ENCODE measurements at places on chromosomes 12 and 14. TPM values are rescaled to one million over a fixed set of nuclear protein-coding genes. Genes with fewer than 3 reads are reported as not detected.

DNA sequence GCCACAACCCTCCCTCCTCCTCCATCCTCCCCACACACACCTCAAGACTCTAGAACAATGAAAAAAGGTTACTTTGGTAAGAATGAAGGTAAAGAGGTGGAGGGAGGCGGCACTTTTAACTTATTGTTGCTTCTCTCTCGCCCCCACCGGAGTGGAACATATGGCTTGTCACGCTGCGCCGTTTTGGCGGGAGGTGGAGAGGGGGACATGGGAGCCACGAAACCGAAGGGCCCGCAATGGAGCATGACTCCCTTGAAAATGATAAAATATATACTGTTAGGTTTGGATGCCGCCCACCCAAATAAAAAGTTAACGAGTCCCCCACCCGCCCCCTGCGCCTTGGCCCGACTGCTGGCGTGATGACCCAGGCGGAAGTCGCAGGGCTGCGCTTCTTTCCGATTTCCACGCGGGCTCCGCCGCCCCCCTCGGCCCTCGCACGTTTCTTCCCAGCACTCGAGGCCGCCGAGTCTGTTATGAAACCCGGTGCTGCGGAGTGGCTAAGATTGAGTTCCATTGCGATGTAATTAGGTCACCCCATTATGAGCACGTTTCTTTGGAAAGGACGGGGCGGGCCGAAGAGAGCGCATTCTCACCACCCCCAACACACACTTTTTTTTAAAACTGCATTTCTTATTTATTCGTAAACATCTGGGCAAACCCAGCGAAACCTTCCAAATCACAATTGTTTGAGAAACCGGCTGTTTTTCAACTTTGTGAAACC lies 1.4 kb upstream of the ZFP36L1 start:
- ATAC-seq: peak; percentile 8

DNA sequence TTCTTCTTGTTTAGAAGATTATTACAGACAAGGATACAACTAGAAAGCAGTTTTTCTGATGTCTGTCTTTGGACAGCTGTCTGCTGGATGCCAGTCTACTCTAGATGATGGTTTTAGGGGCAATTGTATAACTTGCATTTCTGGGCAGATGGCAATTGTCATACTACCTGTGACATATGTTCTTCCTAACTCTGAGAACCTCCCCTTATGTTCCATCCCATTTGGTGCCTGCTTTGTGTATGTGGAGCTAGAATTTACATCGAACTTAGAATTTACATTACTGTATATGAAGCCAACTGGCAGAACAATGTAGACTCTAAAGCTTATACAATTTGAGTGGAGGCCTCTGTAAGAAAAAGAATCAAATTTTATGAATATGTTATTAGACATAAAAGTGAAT lies 430.2 kb upstream of the SEL1L start:
- no peak for ATAC-seq

GRCh38 chr14:75542588-75543091 lies 20.4 kb downstream of the BATF start:
- no peak for ATAC-seq

DNA sequence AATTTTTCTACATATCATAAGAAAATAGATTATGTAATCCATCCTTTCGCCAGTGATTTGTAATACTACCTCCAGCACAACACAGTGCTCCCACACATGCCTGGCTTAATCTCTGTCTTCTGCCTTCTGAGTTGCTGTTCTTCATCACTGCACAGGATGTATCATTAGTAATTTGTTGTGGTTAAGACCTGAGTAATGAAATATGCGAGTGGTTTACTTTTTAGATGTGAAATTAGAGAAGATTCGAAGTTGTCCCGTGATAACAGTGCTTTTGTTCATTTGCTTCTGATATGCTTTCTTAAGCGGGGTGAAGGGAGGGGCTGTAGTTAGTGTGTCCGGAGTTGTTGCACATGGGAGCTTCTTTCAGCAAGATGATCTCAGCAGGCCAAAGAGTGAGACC lies 18.1 kb downstream of the KRT85 start:
- no peak for ATAC-seq

- no peak for ATAC-seq
Observed at GRCh38 chr12:60101715-60102114, 505.9 kb downstream of the SLC16A7 start.

DNA sequence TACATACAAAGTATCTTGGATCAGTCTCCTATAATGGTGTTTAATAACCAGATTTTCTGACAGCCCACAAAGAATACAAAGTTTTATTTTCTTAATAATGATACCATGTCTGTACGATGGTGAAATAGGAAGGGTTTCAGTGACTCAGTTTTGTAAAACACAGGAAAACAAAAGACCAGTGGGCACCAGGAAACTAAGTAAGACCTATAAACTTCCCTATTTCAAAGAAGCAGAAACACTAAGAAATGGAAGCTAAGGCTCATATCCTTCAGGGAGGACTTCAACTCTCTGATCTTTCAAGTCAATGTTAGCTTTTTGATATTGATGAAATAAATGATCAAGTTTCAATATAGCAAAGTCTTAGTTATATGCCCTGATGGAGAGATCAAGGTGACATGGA lies 196.0 kb downstream of the DUSP6 start:
- no peak for ATAC-seq

GRCh38 chr12:110638796-110639195 lies 24.9 kb downstream of the TCTN1 start:
- ATAC-seq: no peak

- no peak for ATAC-seq
Observed at GRCh38 chr14:89848165-89848564, 106.4 kb downstream of the EFCAB11 start.

DNA sequence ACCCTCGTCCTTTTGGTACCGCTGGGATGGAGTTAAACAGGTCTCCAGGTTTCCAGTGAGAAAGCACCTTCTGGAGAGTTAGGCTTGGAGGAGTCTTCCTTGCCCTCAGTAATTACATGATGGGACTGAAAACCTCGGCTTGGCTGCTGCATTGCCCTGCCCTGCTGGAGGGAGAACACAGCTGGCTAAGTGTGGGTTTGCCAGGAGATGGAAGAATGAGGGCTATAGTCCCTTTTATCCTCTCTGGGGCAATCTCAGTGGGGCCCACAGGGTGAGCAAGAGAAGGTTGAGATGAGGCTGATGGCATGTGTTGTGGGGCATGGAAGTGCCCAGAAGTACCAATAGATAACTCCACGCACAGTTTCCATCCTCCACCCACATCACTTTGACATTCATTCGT lies 23.2 kb upstream of the MEG3 start:
- no peak for ATAC-seq

DNA sequence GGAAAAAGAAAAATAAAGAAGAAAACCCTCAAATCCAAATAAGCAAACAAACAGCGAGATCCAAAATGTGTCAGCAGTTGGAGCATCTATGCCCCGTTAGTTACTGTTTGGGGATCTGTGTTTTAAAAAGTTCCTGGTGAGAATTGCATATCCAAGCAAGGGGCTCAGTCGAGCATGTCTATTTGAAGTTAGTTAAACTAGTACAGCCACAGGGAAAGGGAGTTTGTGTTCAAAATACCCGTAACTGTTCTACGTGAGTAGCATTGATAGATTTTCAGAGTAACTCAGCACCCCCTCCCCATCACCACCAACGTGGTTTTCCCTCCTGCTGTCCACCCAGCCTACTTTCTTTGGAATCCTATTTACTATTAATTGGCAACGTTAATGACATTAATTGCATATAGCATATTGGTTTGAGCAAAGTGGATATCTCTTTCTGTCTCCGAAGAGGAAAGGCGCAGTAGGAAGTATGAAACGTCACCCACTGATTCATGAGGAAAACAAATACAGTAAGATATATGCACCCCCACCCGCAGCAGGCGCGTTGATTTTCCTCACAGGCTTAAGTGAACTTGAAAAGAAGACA lies 1.5 kb downstream of the NPAS3 start:
- ATAC-seq: peak; percentile 1

DNA sequence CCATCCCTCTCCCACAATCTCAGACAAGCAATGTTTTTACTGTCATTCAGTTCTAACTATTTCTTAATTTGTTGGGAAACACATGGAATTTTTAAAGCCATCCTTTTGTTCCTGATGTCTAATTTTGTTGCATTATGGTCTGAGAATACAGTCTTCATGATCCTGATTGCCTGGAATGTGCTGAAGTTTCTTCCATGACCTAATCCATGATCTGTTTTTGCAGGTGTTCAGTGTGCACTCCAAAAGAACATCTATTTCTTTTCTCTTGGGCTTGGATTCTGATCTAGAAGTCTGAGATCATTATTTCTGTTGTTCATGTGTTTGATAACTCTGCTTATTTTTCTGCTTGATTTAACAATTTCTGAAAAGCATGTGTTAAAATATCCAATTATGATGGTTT lies 43.2 kb upstream of the PHC1 start:
- ATAC-seq: no peak

GRCh38 chr14:101819251-101819990 lies 57.9 kb downstream of the PPP2R5C start:
- ATAC-seq: no peak

- peak; percentile 81 for ATAC-seq
Observed at GRCh38 chr14:99231850-99232713, 39.9 kb downstream of the BCL11B start.

GRCh38 chr14:24179961-24180796 lies 8.3 kb downstream of the REC8 start:
- peak; percentile 80 for ATAC-seq

DNA sequence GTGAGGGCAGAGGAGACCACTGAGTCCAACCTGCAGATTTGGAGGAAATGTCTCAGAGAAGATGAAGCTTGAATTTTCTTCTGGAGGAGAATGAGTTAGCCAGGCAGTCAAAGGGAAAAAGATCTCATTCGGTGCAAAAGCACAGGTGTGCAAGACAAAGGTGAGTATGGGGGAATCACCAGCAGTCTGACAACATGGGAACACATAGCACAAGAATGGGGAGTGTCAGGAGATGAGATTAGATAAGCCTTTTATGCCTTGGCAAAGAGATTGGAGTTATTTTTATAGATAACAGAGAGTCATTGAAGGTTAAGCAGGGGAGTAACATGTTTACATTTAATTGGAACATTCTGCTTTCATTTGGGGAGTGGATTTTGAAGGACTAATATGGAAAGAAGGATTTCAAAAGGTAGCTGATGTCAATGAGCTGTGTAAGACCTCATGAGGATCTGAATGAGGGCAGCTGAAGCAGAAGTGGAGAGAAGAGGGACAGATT lies 171.3 kb upstream of the NTF3 start:
- no peak for ATAC-seq

- peak; percentile 81 for ATAC-seq
Observed at GRCh38 chr12:125185740-125186470, 120.7 kb downstream of the AACS start.

GRCh38 chr12:51593539-51593938 lies 2.5 kb downstream of the SCN8A start:
- ATAC-seq: no peak

DNA sequence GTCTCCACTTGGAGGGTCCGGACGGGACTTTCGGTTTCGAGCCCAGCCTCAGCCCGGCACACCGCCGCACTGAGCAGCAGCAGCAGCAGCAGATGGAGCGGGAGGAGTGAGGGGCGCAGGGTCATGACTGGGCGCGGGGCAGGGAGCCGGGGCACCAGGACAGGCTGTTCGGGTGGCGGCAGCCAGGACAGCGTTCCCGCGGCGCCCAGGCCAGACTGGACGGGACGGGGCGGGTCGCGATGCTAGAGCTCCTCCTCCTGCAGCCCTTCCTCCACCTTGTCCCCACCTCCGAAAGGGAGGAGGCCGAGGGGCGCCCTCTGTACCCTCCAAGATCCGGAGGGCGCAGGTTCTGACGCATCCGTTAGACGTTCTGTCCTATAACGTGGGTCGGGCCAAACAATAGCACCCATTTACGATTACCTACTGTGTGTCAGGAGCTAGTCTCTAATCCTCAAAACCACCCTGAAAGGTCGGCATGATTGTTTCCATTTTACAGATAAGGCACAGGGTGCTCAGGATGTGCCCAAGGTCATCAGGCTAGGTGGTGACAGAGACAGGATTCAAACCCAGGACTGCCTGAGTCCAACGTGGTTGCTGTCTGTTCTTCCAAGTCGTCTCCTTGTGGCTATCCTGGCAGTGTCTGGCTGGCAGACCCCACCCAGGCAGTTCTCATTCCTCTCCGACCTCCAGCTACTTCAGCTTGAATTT lies at the start of gene FKBP11:
Gene FKBP11 (minus strand): TSS at position 189 of the 708 bp plus-strand sequence. CDS start 64 bp downstream, at position 125.
- no peak for ATAC-seq

DNA sequence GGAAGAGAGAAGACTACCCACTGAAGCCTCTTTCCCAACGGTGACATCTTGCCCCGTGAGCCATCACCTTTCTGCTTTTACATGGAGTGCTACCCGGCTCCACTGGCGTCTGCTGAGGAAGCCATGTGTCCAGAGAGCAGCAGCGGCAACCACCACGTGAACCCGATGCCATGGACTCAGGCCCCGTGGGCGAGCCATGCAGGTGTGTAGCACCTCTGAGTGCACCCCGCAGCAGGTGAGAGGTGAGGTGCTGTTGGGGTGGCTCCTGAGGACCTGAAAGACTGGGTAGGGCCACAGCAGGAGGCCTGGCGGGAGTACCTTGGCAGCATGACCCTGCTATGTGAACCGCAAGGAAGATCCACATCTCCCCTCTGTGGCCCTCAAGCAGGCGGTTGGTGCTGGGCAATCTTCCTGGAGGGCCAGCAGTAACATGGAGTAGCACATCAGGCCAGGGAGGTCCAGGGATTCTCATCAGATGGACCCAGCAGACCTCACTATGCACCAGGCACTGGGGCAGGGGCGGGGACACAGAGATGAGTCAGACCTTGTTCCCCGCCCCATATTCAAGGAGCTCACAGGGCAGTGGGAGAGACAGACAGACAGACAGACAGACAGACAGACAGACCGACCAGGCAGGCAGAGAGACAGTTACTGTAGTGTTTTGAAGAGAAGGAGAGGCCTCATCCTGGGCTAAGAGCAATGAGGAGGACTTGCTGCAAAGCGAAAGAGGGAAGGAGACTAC lies 129.6 kb downstream of the PAPOLA start:
- ATAC-seq: peak; percentile 71

SVOP gene
- total RNA-seq: 16.8 TPM

CCDC177 gene
- not detected for total RNA-seq

P3H3 gene
- 9.9 TPM for total RNA-seq

LRRC43 gene
- total RNA-seq: 2.9 TPM

PRKD1 gene
- 3.9 TPM for total RNA-seq

RAD9B gene
- total RNA-seq: 0.32 TPM

PROX2 gene
- total RNA-seq: 0.58 TPM

CRY1 gene
- total RNA-seq: 15.1 TPM

STYK1 gene
- 0.16 TPM for total RNA-seq

LRRIQ1 gene
- total RNA-seq: 0.15 TPM

PIANP gene
- 4.6 TPM for total RNA-seq

KRT5 gene
- total RNA-seq: 0.38 TPM

RTN1 gene
- total RNA-seq: 126 TPM

KRT1 gene
- not detected for total RNA-seq
